ENCODE measurements at places on chromosomes 5 and 9. TPM values are rescaled to one million over a fixed set of nuclear protein-coding genes. Genes with fewer than 3 reads are reported as not detected.
A peak's percentile ranks its signal among the peaks of the same experiment; 100 is the strongest.

The ZNF483 gene
- total RNA-seq = 3.1 TPM

- no peaks in the 10 kb centered on the region for H3K27me3 ChIP-seq
- no peak overlapping the region for H3K4me3 ChIP-seq
- no peak overlapping the region for H3K27ac ChIP-seq
- DNase-seq = no peak
These were observed 522.9 kb upstream of the DAB2 start for GRCh38 chr5:39947657-39948056.

The PRDM9 gene
- not detected for total RNA-seq

- no peak overlapping the region for H3K4me3 ChIP-seq
- no peak for DNase-seq
- H3K27me3 ChIP-seq = peaks cover 7% of the 10 kb centered on the region
- H3K27ac ChIP-seq = no peak overlapping the region
- H3K36me3 ChIP-seq = no peaks in the 10 kb centered on the region
These were observed 23.5 kb downstream of the FAM163B start for GRCh38 chr9:133585481-133586351.

DNA sequence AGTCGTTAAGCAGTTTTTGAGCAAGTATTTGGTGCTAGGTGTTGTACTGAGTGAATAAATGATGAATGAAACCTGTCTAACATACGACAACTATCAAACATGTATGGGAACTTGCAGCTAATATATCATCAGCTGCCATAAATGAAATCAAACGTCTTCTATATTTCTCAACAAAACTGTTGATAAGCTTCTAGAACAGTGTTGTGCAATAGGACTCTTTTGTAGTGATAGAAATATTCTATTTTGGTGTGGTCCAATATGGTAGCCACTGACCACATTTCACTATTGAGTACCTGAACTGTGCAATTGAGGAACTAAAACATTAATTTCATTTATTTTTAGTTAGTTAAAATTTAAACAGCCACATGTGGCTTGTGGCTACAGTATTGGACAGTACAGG is 16.3 kb upstream of the FYB1 start:
- no peak overlapping the region for H3K27ac ChIP-seq
- no peaks in the 10 kb centered on the region for H3K36me3 ChIP-seq
- no peak for DNase-seq
- no peak overlapping the region for H3K4me3 ChIP-seq

The PCDHGA2 gene
- 4.9 TPM for total RNA-seq

DNA sequence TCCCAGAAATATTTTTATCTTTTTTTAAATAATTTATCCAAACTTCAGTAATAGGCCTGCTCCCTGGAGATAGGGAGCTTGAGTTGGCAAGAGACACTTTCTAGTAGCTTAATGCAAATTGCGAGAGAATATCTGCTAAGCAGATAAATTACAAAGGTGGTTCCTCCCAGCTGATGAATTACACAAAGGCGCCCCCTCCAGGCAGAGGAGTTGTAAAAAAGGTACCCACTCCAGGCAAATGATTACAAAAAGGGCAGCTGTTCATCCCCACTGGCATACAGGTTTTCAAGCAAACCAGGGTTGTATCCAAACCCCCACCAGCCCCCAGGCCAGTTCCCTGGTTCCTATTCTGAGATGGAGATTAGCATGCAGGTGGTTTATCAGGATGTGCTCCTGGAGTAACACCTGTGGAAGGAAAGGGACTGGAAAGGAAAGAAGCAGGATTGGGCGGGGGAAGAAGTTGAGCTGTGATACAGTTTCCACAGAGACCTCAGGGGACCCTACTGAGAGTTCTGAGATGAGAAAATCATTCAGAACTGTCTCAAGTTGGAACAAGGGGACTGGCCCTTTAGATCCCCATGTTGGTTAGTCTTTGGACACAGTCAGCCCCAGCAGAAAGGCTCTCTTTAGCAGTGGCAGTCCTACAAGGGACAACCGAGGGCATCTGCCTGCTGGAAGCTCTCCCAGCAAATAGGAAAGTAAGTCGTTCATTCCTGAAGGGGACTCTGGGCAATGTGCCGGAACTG is 25.5 kb downstream of the ESM1 start:
- no peak overlapping the region for H3K27ac ChIP-seq
- H3K4me3 ChIP-seq = no peak overlapping the region
- H3K27me3 ChIP-seq = no peaks in the 10 kb centered on the region
- no peaks in the 10 kb centered on the region for H3K36me3 ChIP-seq
- DNase-seq = no peak
- no peaks in the 10 kb centered on the region for H3K4me1 ChIP-seq

GRCh38 chr5:139979518-139979917 is 63.6 kb downstream of the NRG2 start:
- DNase-seq = no peak
- H3K4me1 ChIP-seq = no peaks in the 10 kb centered on the region
- H3K27me3 ChIP-seq = no peaks in the 10 kb centered on the region
- no peak overlapping the region for H3K4me3 ChIP-seq
- H3K36me3 ChIP-seq = no peaks in the 10 kb centered on the region

DNA sequence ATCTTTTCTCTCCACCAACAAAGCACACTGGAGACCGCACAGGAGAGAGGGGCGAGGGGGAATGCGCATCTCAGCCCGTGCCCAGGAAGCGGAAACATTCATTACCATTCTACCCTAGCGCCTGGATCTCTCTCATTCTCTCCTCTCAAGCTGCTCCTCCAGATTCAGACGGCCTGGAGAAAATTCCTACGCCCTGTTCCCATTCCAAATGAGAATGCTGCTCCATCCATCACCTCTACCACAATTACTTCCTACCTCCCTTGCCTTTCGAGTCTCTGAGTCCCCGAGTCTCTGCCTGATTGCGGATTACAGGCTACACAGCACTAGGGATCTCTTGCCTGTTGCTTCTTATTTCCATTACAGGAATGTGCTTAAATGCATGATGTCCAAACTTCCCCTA is 6.7 kb downstream of the DDX31 start:
- no peaks in the 10 kb centered on the region for H3K27me3 ChIP-seq
- no peak overlapping the region for H3K4me3 ChIP-seq
- H3K36me3 ChIP-seq = peaks cover 30% of the 10 kb centered on the region
- no peak overlapping the region for H3K27ac ChIP-seq
- no peak for DNase-seq
- H3K4me1 ChIP-seq = no peaks in the 10 kb centered on the region

DNA sequence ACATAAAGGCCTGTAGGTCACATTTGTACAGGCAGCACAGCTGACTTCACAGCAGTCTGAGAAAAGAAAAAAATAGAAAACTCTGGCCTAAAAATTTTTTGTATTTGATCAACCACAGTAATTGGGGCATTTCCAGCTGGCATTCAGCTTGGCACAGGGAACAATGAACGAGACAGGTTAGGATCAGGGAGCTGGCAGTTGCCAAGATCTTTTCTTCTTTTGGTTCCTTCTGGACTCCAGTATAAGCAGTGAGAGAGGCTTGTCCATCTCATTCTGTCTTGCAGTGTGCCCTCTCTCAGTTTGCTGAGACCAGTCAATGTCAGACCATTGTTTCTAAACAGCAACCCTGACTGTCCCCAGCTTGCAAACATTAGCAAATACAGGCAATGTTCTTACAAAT is 601.1 kb downstream of the TLR4 start:
- no peaks in the 10 kb centered on the region for H3K4me1 ChIP-seq
- no peak for DNase-seq
- H3K4me3 ChIP-seq = no peak overlapping the region
- no peaks in the 10 kb centered on the region for H3K36me3 ChIP-seq
- no peaks in the 10 kb centered on the region for H3K27me3 ChIP-seq

The DDX4 gene
- total RNA-seq = not detected

The IL4 gene
- total RNA-seq = not detected

The LHX3 gene
- not detected for total RNA-seq

The KCNV2 gene
- not detected for total RNA-seq

GRCh38 chr5:34957857-34958690 is 28.7 kb downstream of the DNAJC21 start:
- peaks cover 14% of the 10 kb centered on the region for H3K36me3 ChIP-seq
- no peaks in the 10 kb centered on the region for H3K27me3 ChIP-seq
- no peak overlapping the region for H3K27ac ChIP-seq
- no peak overlapping the region for H3K4me3 ChIP-seq
- no peaks in the 10 kb centered on the region for H3K4me1 ChIP-seq

DNA sequence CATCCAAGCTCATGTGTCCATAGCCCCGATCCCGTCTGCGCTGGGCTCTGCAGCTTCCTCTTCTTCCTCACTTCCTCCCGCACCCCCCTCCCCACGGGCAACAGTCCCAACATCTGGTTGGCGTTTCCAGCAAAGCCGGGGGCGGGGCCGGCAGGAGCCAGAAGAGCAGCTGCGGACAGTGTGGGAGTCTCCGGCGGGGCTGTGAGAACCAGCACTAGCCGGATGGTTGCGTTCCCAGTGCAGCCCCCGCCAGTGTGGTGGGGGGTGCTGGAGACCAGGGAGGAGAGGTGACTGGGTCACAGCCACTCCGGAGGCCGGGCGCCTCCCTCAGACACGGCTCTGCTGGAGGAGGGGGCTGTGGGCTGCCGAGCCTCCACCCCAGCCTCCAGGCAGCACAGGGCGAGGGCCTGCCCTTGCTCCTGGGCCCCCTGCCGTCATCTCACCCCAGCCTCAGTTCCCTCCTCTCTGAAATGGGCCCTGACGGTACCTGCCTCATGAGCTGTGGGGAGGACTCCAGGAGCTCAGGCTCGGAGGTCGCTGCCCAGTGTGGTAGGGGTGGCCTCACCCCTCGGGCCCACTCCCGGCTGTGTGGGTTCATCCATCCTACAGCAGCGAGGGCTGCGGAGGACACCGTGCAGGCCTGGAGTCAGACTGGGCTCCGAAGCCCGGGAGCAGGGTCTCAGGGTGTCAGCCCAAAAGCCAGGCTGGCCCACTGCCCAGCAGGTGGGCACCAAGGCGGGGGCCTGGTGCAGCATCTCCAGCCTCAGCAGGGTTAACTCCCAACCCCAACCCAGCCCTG is 41.5 kb upstream of the NOTCH1 start:
- DNase-seq = no peak
- peaks cover 8% of the 10 kb centered on the region for H3K4me1 ChIP-seq

The PDE6A gene
- not detected for total RNA-seq

The ANKRD55 gene
- total RNA-seq = not detected

DNA sequence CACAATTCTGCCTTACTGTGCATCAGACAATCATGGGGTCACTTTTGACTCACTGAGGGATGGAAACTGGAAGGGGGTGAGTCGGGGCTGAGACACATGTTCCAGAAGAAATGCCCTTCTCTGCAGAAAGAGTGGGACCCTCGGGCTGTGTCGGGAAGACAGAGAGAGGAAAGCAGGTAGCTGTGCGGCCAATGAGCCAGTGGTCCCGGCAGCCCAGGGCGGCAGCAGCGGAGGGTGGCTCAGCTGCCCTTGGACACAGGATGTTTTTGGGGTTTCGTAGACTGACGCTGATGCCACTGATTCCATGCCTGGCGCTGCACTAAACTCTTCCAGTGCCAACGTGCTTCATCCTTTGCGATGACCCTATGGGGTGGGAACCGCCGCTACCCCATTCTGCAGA is 78.4 kb upstream of the PPP1R26 start:
- H3K27me3 ChIP-seq = no peaks in the 10 kb centered on the region
- no peaks in the 10 kb centered on the region for H3K4me1 ChIP-seq
- no peak overlapping the region for H3K27ac ChIP-seq
- H3K4me3 ChIP-seq = no peak overlapping the region
- DNase-seq = no peak

The NR6A1 gene
- total RNA-seq = 0.53 TPM

- no peaks in the 10 kb centered on the region for H3K27me3 ChIP-seq
- no peak overlapping the region for H3K4me3 ChIP-seq
- peak overlapping the region; percentile 91 for H3K27ac ChIP-seq
- peaks cover 21% of the 10 kb centered on the region for H3K4me1 ChIP-seq
These were observed 61.6 kb upstream of the ANGPTL2 start for GRCh38 chr9:127183814-127184582.

DNA sequence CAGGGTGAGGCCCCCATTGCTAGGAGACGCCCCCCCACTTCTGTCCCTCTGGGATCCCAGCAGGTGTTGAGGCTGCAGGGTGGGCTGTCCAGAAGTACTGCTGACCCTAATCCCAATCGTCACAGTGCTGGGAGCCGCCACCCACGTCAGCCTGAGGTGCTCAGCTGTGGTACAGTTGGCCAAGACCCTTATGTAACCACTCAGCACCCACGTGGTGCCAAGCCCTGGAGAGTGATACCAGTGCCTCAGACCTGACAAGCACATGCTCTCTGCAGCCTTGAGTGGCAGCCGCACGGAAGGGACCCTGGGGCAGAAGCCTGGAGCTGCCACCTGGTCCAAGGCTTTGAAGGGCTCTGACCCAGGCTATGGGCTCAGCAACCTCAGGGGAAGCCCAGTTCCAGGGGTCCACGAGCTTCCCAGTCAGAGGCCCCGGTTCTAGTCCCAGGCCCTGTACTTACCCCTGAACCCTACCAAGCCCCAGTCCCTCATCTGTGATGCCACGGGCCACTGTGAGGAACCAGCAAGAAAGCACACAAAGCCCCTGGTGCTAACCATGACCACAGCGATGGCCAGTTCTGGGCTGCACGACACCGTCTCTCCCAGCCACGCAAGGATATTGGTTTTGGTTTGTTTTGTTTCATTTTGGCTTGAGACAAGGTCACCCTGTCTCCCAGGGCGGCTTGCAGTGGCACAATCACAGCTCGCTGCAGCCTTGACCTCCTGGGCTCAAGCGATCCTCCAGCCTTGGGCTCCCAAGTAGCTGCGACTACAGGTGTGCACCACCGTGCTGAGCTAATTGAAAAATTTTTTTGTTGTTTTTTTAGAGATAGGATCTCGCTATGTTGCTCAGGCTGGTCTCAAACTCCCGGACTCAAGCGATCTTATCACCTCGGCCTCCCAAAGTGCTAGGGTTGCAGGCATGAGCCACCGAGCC is 50.7 kb downstream of the DBH start:
- H3K4me3 ChIP-seq = no peak overlapping the region
- no peaks in the 10 kb centered on the region for H3K36me3 ChIP-seq
- no peaks in the 10 kb centered on the region for H3K4me1 ChIP-seq

DNA sequence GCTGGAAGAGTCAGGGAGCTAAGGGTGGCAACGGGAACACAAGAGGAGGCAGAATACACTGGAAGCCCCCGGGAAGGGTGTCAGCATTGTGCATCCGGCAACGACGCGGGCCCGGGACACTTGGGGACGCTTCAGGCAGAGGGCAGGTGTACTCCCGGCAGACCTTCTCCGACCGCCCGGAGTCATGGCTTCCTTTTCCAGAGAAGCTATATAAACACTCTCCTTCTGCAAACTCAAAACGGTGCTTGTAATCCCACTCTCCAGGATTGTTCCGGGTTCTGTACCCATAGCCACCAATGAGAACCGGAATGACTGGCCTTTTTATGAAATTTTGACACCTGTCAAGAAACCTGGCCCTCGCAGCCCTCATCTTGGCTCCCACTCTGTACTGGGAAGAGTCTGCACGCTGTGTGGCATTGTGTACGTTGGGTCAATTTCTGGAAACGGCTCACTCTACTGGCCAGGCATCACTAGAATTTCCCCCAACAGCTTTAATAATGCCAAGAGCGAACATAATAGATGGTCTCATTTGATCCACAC is 462 bp upstream of the MCC start:
- no peaks in the 10 kb centered on the region for H3K36me3 ChIP-seq
- H3K27ac ChIP-seq = no peak overlapping the region
- peaks cover 3% of the 10 kb centered on the region for H3K4me1 ChIP-seq

- no peak overlapping the region for H3K27ac ChIP-seq
- no peaks in the 10 kb centered on the region for H3K4me1 ChIP-seq
These were observed 21.5 kb downstream of the EXOC3 start for GRCh38 chr5:464446-464842.

All from ascending aorta (tissue), 2 donors.